Skeletal muscle tissue (tissue), 5 donors: ENCODE measurements at places on chromosomes 7 and 10. TPM values are rescaled to one million over a fixed set of nuclear protein-coding genes. Genes with fewer than 3 reads are reported as not detected.

Gene TMEM176B
- total RNA-seq = 18.3 TPM

Gene CYP26A1
- total RNA-seq = 0.52 TPM

Gene UTF1
- not detected for total RNA-seq

Gene TDRD1
- total RNA-seq = 0.52 TPM

Gene CPVL
- total RNA-seq = 25.1 TPM

Gene MGAM2
- under 0.01 TPM for total RNA-seq

Gene MARVELD1
- 17.2 TPM for total RNA-seq

Gene TMEM229A
- total RNA-seq = not detected

Gene MKLN1
- total RNA-seq = 32.9 TPM

Gene PWWP2B
- total RNA-seq = 11.0 TPM

Gene EPDR1
- total RNA-seq = 63.2 TPM

Gene CHN2
- total RNA-seq = 11.0 TPM

Gene GDF2
- not detected for total RNA-seq

Gene RBM20
- total RNA-seq = 6.3 TPM

Gene APBB1IP
- total RNA-seq = 4.2 TPM

Gene VIPR2
- 6.3 TPM for total RNA-seq

Gene HBP1
- 92.9 TPM for total RNA-seq

Gene C10orf53
- not detected for total RNA-seq

Gene FKBP6
- under 0.01 TPM for total RNA-seq

Gene SPACDR
- not detected for total RNA-seq

Gene CYP2W1
- total RNA-seq = not detected

Gene RBM28
- total RNA-seq = 7.3 TPM

Gene C10orf62
- total RNA-seq = under 0.01 TPM

Gene NYAP1
- total RNA-seq = 3.1 TPM

Gene PLAU
- total RNA-seq = 21.4 TPM

Gene ZNF365
- total RNA-seq = under 0.01 TPM

Gene AOAH
- 5.2 TPM for total RNA-seq

Gene RAB11FIP2
- total RNA-seq = 17.7 TPM

Gene DBNL
- total RNA-seq = 41.2 TPM

Gene SLC25A28
- 15.7 TPM for total RNA-seq

Gene SMO
- 28.7 TPM for total RNA-seq

Gene GNB2
- 48.5 TPM for total RNA-seq

Gene OPN1SW
- not detected for total RNA-seq

Gene DIP2C
- total RNA-seq = 18.8 TPM
